NCI-H187 treated with DMSO at 0.1 percent for 48 hours (cell line): ENCODE measurements at places on chromosomes 6 and 20.

GRCh38 chr20:25279403-25279802, 31.5 kb downstream of the PYGB start:
- no peak for DNase-seq

- DNase-seq, result no peak
These were observed 214.4 kb downstream of the RNF144B start for GRCh38 chr6:18601516-18602020.

DNA sequence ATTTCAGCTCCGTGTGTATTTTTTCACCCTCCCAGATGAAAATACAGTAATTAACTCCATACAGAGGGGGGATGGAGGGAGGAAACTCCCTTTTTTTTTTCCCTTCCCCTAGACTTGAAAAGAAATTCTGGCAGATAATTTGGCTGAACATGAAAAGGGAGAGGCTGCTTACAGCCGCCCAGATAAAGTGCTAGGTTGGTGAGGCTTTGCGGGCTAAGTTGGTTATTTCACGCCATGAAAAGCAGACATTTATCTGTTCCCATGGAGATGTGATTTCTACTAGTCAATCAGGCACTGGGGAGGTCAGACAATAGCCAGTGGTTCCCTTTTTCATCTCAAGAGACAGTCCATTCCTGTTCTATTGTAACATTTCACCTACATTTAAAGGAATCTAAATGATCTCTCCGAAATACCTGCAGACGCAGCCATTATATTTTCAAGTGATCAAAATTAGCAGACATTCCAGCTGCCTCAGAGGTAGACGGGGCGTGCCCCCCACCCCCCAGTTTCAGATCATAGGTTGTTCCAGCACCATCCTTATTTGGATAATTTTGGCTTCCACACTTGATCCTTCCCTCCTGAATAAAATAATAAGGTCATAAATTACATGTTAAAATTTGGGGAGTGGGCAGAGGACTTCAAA, 143.9 kb upstream of the ZNF217 start:
- DNase-seq, result no peak

DNA sequence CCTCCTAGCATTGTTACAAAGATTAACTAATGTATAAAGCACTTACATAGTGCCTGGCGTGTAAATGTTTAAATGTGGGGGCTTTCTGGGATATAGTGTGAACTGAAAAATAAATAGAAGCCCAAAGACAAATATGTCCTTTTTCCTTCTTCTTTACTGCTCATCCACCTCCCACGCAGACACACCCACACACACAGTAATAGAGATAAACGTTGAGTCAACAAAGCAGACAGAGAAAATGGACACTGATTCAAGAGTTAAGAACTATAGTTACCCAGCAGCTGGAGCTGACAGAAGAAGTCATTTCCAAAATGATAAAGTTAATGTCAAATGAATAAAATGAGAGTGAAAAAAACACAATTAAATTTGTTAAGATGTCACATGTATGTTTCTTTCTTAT, 68.3 kb downstream of the FHL5 start:
- DNase-seq, result no peak

DNA sequence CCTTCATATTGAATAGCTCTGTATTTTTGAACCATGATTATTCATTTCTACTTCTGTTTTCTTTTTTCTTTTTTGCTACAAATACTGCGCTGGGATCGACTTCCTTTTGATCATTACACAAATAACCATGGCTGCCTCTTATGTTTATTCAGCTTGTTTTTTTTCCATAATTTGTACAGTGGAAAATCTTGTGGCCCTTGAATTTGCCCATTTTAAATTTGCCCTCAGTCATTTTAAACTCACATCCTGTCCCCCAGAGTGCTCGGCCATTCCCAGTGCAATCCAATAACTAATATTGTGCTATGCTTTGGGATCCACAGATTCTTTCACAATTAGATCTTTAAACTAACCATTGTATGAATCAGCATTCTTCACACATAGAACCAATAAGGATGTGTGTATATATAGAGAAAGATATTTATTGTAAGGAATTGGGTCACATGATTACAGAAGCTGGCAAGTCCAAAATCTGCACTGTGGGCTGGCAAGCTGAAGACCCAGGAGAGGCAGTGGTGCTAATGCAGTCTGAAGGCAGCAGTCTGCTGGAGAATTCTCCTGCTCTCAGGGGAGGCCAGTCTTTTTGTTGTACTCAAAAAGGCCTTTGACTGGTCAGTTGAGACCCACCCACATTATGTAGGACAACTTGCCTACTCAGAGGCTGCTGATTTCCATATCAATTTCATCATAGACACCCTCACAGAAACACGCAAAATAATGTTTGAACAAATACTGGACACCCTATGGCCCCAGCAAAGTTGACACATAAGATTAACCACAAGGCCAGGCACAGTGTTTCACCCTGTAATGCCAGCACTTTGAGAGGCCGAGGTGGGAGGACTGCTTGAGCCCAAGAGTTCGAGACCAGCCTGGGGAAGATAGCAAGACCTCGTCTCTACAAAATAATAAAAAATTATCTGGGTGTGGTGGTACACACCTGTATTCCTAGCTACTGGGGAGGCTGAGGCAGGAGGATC, 147.1 kb downstream of the MTHFD1L start:
- DNase-seq, result no peak

- no peak for DNase-seq
These were observed 13.6 kb upstream of the SASH1 start for GRCh38 chr6:148328876-148329555.

- DNase-seq, result no peak
These were observed 26.8 kb downstream of the DACT2 start for GRCh38 chr6:168292826-168293225.

- no peak for DNase-seq
These were observed 34.2 kb downstream of the DTNBP1 start for GRCh38 chr6:15628499-15629131.

DNA sequence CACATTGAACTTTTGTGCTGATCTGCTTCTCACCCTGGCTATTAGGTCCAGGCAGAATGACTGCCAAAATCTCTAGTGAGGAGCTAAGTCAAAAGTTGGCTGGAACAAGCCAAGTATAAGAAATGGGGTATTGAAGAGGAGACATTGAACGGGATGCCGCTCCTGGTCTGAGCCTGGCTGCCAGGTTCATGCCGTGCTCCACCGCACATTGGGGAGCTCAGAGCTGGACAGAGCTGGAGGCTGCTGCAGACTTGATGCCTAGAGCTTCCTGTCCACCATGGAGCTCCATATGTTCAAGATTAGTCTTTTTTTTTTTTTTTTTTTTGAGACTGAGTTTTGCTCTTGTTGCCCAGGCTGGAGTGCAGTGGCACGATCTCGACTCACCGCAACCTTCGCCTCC, 4.1 kb upstream of the IFT52 start:
- no peak for DNase-seq

DNA sequence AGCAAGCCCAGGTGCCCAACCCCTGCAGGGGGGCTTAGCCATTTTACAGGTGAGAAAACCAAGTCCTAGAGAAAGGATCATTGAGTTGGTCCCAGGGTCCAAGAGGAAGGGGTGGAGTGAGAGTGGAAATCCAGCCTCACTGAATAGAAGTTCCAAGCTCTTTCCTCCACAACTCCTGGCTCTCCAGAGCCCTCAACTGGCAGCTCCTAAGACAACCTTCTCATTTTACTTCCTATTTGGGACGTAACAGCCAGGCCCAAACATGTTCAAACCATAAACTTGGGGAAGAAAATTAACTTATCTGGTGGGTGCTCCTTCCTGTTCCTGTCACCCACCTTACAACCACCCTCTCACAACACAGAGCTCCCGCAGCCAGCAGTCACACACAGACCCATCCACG, 57.9 kb downstream of the PRND start:
- DNase-seq, result no peak

GRCh38 chr6:102039441-102039840, 645.9 kb downstream of the GRIK2 start:
- no peak for DNase-seq

DNA sequence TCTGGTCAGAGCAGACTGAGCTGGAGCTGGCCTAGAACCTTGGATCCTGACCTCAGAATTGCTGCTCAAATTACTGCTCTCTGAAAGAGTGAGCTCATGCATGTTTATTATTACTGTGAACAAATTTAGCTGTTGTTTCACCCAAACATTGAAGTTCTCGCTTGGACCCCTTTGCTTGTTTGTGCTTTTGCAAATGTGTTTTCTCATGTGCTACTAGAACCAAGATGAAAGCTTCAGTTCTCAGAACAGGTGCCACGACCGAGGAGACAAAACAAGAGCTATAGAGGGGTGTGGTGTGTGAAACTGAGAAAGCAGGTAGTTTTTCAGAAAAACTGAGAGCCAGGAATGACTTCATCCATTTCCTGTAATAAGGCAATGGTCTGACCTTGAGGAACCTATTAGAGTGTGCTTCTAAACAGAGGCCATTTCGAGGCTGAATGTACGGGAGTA, 50.0 kb upstream of the ESR1 start:
- no peak for DNase-seq

GRCh38 chr20:19288636-19289035, 76.2 kb downstream of the SLC24A3 start:
- no peak for DNase-seq

DNA sequence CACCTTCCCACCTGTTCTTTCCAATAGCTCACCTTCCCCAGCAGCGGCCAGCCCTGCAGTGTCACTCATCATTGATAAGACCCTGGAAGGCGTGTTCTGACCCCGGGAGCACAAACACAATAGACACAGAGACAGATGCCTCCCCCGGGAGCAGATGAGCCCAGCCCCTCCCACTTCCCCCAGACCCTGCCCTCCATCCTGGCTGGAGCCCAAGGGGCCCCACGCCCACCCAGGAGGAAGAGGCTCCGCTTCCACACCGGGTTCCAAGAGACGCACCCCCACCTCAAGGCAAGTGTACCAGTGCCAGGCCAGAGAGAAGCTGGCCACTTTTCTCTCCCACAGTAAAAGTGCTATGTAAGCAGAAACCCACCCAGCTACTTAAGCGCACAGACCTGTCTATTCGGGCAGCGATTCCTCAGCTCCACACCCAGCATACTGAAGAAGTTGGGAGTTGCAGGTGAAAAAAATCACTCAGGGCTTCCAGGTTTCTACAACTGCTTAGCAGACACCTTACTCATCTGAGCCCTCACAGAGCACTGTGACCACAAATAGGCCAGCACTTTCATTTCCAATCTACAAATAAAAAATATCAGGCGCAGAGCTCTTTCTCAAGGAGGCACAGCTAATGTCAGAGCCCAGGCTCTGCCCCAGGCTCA, 93.4 kb upstream of the NXT1 start:
- DNase-seq, result no peak

GRCh38 chr6:7919871-7920270, 9.3 kb upstream of the TXNDC5 start:
- no peak for DNase-seq

GRCh38 chr6:33192671-33193602, 670 bp upstream of the COL11A2 start:
- DNase-seq, result no peak

DNA sequence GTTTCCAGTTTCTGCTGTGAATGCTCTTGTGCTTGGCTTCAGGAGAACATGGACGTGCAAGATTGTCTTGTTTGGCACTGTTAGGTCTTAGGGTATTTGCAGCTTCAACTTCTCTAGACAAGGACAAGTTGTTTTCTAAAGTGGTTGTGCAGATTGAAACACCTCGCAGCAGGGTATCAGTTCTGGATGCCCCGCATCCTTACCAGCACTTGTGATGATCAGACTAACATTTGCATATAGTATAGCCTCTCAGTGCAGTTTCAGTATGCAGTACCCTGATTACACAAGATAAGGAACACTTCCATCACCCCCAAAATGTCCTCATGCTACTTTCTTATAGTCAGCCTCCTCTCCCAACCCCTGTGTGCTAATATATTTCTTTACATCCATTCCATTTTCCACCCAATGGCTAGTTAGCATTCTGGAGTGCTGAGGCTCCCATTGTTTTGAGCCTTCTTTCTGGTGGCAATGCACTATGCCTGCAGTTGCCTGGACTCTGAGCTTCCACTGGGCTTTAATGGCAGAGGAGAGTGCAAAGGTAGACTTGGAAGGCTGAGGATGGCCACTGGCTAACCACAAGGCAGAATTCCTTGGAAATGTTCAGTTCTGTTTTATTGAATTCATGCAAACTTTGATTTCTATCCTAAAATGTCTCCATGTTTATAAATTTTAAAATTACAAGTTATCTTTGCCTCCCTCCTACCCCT, 35.4 kb downstream of the KIF3B start:
- DNase-seq, result no peak

DNA sequence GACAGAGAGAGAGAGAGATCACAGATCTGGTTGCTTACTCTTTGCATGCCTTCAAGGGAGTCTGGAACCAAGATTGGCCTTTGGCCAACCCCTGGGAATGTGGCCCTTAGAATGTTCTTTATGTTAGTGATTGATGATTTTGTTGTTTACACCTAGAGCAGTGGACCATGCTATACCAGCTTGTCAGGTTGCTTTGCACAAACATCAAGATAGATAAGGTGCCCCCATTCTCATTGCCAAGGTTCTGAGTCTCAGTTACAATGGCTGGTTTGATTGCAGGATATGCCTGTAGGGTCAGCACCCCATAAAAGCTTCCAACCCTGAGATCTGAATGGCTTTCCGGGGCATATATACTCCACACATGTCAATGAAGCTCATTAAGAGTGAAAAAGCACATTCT, 53.5 kb upstream of the SLC2A12 start:
- DNase-seq, result no peak

- DNase-seq, result no peak
These were observed 12.2 kb upstream of the SLC17A2 start for GRCh38 chr6:25942561-25943147.

- no peak for DNase-seq
These were observed 173.0 kb upstream of the TSHZ2 start for GRCh38 chr20:52799130-52799529.

DNA sequence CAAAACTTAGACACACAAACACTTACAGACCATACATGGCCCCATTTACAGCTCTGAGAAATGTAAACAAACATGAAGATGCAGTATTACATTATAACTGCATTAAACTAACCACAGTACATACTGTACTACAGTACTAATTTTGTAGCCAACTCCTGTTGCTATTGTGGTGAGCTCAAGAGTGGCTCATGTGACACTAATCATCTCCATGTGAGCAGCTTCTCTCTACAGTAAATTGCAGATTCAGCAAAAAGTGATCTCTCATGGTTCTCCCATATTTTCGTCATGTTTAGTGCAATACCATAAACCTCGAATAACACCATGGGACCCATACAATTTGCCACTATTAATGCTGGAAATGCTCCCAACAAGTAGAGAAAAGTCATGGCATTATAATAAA, 860.4 kb downstream of the EPHA7 start:
- no peak for DNase-seq

DNA sequence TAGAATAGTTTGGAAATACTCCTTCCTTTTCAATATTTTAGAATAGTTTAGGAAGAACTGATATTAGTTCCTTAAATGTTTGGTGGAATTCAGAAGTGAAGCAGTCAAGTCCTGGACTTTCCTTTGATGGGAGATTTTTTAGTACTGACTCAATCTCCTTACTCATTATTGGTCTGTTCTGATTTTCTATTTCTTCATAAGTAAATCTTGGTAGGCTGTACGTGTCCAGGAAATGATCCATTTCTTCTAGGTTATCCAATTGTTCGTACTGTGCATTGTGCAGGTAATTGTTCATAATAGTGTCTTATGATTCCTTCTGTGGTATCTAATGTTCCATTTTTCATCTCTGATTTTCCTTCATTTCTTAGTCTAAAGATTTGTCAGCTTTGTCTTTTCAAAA, 138.9 kb downstream of the SYCP2 start:
- DNase-seq, result no peak
